ENCODE measurements at places on chromosomes 1 and 21.

DNA sequence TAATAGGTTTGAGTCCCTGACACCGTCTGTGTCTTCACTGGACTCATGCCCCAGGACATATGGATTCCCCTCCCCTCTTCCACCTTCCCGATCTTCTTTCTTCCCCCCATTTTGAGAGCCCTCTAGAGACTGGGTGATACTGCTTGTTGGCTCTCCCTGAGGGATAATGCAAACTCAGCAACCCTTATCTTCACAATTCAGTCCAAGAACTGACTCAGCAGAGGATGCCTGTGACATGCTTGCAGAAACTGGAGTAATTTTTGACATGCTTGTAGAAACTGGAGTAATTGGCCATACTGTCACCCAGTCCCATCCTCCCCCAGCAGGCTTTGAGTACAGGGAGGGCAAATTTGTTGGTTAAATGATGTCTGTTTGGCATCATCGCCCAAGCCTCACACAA lies 127.6 kb upstream of the CTTNBP2NL start:
- DNase-seq: no peak

GRCh38 chr1:197955486-197956394 lies 38.6 kb downstream of the LHX9 start:
- no peak for DNase-seq

- DNase-seq: no peak
Observed at GRCh38 chr1:205351984-205352713, 4.6 kb downstream of the KLHDC8A start.

- peak; percentile 40 for DNase-seq
Observed at GRCh38 chr1:207049974-207050391, 1.0 kb downstream of the YOD1 start.

DNA sequence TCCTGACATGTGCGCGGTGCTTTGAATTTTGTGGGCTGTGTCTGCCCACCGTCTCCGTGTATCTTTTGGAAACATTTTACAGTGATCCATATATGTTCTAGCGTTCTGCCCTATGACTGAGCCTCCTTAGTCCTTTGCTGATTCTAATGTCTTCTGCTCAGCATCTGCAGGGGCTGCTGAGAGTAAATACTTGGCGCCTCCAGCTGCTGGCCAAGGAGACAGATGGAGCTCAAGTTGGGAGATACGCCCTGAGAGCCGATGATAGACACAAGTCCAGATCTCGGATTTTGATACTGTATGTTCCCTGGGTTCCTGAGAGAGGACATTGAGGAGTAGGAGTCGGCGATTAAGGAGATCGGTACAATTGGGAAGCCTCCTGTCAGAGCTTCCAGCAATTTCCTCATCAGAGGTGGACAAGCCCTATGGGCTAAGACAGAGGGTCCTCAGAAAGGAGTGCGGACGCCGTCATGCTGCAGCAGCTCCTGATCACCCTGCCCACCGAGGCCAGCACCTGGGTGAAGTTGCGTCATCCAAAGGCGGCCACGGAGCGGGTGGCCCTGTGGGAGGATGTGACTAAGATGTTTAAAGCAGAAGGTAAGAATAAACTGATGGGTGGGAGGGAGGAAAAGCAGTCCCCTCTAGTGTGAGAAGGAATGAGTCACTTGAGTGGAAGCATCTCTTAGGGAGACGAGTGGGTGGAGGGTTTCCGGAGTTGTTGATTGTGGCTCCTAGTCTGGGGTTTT lies 390 bp downstream of the ZFP69B start:
- DNase-seq: peak; percentile 59

- no peak for DNase-seq
Observed at GRCh38 chr1:75765697-75766355, 20.2 kb upstream of the RABGGTB start.

- DNase-seq: no peak
Observed at GRCh38 chr1:50913954-50914353, 46.1 kb downstream of the FAF1 start.

DNA sequence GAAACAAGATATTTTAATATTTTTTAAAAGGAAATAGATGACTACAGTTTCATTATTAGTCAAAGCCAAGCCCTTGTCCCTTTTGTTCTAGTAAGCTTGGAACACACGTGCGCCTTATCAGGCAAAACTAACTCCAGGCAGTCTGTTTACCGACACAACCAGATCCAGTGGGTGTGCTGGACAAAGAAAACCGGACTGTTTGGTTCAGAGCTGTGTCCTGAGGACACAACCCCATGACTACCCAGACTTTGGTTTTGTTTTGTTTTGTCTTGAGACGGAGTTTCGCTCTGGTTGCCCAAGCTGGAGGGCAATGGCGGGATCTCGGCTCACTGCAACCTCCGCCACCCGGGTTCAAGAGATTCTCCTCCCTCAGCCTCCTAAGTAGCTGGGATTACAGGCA lies 13.9 kb upstream of the RHOU start:
- DNase-seq: no peak

GRCh38 chr1:5910276-5910620 lies 82.0 kb downstream of the NPHP4 start:
- no peak for DNase-seq

All from effector memory CD8-positive, alpha-beta T cell (primary cell).